ENCODE measurements at places on chromosomes 6 and 20. TPM values are rescaled to one million over a fixed set of nuclear protein-coding genes. Genes with fewer than 3 reads are reported as not detected.

The KIF13A gene
- 36.8 TPM for total RNA-seq

The IP6K3 gene
- total RNA-seq: 2.5 TPM

The KCNK15 gene
- total RNA-seq: 16.1 TPM

The GABRR1 gene
- 0.97 TPM for total RNA-seq

DNA sequence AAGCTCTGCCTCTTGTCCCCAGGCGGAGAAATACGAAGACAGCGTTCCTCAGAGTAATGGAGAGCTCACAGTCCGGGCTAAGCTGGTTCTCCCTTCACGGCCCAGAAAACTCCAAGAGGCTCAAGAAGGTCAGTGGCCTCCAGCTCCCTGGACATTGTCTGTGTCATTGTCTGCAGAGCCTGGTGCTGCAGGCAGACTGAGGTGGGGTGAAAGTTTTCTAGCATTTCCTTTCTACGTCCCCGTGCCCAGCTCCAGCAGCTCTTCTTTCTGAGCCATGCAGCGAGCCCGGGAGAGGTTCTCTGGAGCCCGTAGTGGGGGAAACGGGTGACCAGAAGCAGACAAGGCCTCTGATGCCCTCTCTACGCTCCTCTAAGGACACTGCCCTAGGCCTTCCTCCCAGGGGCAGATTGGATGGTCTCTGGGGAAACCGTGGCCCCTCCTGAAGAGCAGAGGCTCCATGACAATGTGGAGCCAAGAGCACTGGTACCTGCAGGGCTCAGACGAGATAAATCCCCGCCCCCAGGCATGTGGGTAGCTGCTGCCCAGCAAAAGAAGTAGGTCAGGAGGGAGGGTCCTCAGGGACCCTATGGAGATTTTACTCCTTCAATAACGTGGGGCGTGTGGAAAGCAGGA is 58.4 kb downstream of the EZR start:
- no peak for DNase-seq

DNA sequence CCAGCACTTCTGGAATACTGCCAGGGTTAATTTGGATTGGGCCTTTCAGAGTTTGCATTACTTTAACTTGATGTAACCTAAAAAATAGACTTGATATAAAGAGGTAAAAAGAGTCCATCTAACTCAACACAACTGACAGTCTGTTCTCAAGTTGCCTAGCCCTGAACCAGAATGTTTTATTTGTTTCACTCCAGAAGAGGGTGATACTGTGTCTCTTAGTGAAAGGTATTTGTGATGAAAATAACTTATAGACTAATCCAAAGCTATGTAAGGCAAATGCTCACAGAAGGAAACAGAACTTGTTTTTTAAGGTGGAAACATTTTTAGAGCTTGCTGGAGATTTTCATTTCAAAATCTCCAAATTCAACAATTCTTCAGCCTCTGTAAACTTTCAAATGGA is 469.1 kb upstream of the RUNX2 start:
- DNase-seq: no peak

DNA sequence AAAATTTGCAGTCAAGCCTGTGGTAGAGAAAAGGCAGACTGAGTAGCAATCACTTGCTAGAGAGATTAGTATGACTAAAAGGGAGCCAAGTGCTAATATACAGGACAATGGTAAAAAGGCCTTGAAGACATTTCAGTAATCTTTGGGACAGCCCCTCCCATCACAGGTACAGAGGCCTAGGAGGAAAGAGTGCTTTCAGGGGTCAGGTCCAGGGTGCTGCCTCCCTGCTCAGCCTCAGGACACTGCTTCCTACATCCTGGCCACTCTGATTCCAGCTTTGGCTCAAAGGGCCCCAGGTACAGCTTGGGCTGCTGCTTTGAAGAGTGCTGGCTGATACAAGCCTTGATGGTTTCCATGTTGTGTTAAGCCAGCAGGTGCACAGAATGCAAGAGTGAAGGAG is 543.5 kb downstream of the MMUT start:
- no peak for DNase-seq

- DNase-seq: no peak
Observed at GRCh38 chr20:43991982-43992381, 77.3 kb downstream of the TOX2 start.

GRCh38 chr20:33656783-33657703 is 5.1 kb upstream of the C20orf144 start:
- DNase-seq: no peak

GRCh38 chr20:62232770-62233645 is 5.3 kb upstream of the OSBPL2 start:
- no peak for DNase-seq

- no peak for DNase-seq
Observed at GRCh38 chr6:3337521-3338350, 79.0 kb downstream of the PSMG4 start.

- no peak for DNase-seq
Observed at GRCh38 chr6:119234457-119234856, 115.1 kb downstream of the MAN1A1 start.

DNA sequence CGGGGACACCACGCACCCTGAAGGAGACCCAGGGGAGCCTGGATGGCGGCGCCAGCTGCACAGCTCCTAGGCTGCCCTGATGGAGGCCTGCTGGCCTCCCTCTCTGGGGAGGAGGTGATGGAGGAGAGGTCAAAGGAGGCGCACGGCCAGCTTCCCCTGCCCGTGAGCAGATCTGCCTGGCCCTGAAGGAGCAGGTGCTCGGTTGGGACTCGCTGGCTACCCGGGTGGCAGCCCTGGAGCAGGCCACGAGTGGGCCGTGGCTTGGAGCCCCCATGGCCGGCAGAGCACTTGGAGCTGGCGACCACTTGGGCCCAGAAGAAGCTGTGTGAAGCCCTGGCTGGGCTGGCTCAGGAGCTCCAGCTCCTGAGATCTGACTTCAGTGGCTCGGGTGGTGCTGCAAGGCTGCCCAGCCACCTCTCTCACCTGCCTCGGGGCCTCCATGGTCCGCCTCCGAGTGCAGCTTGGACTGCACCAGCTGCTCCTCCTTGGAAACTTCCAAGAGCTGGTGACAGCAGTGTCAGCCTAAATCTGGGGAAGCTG is 7.5 kb upstream of the RAET1E start:
- no peak for DNase-seq

GRCh38 chr20:38267296-38267695 is 6.8 kb upstream of the KIAA1755 start:
- no peak for DNase-seq

Data from prostate gland (tissue), 2 donors.